A549 (cell line): ENCODE measurements at places on chromosomes 3 and 15.
A peak's percentile ranks its signal among the peaks of the same experiment; 100 is the strongest.

- DNase-seq: no peak
Observed at GRCh38 chr3:37751016-37751415, 110.7 kb upstream of the CTDSPL start.

GRCh38 chr3:54954022-54954421, 26.2 kb upstream of the LRTM1 start:
- DNase-seq: peak; percentile 3

GRCh38 chr3:5181469-5182141, 5.9 kb upstream of the EDEM1 start:
- no peak for DNase-seq

- no peak for DNase-seq
Observed at GRCh38 chr3:31053299-31053698, 158.8 kb upstream of the GADL1 start.

DNA sequence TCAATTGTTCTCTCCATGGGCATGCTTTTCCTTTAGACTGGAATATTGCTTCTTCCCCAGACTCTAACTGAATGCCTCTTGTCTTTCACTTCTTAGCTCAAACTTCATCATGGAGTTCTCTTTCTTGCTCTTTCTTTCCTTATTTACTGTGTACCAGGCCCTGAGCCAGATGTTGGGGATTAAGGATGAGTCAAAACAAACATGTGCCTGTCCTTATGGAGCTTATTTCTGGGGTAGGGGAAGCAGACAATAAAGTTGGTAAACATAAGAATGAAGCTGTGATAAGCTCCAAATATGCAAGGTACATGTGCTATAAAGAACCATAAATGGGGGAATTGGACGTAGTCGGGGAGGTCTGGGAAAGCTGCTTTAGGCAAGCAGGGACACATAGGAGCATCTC, 145.8 kb downstream of the ALDH1A2 start:
- peak; percentile 22 for DNase-seq

GRCh38 chr3:16849795-16850194, 35.0 kb upstream of the PLCL2 start:
- DNase-seq: no peak

- no peak for DNase-seq
Observed at GRCh38 chr3:60344340-60344739, 906.9 kb downstream of the FHIT start.

DNA sequence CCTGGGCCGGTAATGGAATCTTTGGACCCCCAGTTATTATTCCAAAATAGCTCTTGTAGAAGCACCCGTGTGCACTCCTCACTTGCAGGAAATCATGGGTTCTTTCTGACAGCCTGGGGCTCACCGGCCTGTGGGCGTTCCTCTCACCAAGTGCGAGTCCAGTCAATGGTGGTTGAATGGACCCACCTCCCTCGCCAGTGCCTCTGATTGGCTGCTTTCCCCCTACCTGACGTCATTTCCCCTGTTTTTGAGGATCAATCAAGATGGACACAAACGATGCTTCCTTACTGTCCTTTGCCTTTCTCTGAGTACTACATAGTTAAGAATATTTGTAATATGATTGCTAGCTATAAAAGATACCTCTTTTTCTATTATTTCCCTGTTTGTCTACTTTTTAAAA, 18.1 kb downstream of the MOBP start:
- no peak for DNase-seq

- no peak for DNase-seq
Observed at GRCh38 chr3:27613846-27614500, 108.2 kb downstream of the EOMES start.

GRCh38 chr3:183161552-183162336, 790 bp downstream of the LAMP3 start:
- DNase-seq: no peak

- DNase-seq: no peak
Observed at GRCh38 chr3:106510206-106510605, 641.4 kb upstream of the CBLB start.

- no peak for DNase-seq
Observed at GRCh38 chr3:48408823-48409281, 21.0 kb downstream of the PLXNB1 start.

DNA sequence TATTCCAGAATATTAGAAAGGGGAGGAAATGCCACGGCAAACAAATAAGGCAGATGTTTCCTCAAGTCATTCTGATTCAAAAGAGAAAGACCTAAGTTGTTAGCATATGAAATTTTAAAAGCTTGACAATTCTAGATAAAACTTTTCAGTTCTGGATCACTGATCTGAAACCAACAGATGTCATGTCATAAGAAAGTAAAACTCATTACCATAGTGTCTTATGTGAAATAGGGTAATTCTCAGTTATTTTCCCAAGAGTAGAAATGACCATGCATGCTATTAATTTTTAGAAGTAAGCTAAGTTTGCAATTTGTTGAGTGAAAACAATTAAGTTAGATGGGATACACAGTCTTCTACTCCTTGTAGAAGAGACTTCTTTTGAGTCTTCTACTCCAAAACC, 630.3 kb downstream of the NAALADL2 start:
- no peak for DNase-seq

GRCh38 chr3:117518364-117518763, 808.8 kb downstream of the TUSC7 start:
- peak; percentile 35 for DNase-seq

GRCh38 chr15:69893863-69894262, 203.9 kb downstream of the TLE3 start:
- DNase-seq: no peak

DNA sequence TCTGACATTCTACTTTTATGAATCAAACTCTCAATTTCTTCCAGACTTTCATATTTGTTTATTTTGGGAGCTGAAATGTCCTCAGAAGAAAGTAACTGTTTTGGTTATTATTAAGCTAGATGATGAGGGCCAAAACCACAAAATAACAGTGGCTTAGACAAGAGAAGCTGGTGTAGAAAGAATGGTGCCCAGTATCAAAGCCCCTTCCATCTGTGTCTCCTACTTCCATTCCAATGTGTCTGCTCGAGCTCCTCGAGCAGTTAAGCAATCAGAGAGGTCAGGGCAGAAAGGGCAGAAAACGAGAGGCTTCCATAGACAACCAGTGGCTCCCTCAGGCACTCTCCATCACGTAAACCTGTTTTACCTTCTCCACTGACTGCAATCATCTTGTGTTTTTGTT, 59.7 kb upstream of the MAGI1 start:
- DNase-seq: no peak

DNA sequence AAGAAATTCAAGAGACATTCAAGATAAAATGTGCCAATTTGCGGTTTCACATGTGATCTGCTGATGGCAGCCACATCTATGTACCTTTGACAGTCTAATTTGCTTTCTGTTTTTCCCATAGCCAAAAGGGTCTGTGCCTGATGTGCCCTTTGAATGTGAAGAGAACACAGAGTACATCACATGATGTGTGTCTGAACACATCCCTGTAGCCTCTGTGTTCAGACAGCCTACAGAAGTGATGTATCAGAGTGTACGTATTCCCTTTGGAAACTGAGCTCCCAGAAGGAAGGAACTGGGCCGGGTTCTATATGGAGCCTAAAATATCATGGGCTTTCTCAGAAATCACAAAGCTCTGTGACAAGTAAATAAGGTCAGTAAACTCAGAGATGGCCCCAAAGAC, 52.4 kb downstream of the BOC start:
- no peak for DNase-seq

GRCh38 chr3:8579096-8579495, 65.5 kb downstream of the SSUH2 start:
- no peak for DNase-seq
